Erythroblast (primary cell): ENCODE measurements at places on chromosomes 6 and 20.

GRCh38 chr6:25956226-25956625 lies 6.4 kb upstream of the TRIM38 start:
- DNase-seq = no peak

GRCh38 chr20:17543531-17544131 lies 12.5 kb upstream of the BFSP1 start:
- no peak for DNase-seq

DNA sequence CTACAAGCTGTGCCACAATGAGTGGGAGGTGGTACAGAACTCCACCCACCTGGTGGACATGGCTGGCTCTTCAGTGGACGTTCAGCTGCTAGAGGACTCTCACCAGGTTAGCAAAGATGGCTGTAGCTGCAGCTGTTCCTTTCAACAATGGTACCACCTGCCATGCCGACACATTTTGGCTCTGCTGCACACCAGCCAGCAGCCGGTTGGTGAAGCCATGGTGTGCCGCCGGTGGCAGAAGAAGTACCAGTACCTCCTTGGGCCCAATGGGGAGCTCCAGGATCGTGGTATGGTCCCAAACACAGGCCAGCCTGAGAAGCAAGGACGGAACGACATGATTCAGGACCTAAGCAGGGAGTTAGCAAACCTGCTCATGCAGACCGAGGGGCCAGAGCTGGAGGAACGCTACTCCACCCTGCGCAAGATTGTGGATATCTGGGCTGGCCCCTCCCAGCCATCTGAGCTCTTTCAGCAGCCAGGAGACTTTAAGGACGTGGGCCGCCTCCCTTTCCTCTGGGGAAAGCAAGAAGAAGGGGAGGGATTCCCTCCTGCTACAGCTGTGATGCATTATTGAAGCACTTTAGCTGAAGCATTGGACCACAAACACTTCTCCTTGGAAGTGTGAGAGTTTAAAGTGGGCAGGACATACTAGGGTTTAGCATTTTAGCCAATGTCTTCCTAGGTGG lies 2.8 kb upstream of the ZSWIM1 start:
- peak; percentile 91 for DNase-seq

- no peak for DNase-seq
These were observed 61.1 kb upstream of the TCF21 start for GRCh38 chr6:133827766-133828165.

DNA sequence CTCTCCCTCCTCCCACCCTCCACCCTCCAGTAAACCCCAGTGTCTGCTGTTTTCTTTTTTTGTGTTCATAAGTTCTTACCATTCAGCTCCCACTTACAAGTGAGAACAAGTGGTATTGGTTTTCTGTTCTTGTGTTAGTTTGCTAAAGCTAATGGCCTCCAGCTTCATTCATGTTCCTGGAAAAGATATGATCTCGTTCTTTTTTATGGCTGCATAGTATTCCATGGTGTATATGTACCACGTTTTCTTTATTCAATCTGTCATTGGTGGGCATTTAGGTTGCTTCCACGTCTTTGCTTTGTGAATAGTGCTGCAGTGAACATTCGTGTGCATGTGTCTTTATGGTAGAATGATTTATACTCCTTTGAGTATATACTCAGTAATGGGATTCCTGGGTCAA lies 42.7 kb upstream of the KCNG1 start:
- DNase-seq = no peak

DNA sequence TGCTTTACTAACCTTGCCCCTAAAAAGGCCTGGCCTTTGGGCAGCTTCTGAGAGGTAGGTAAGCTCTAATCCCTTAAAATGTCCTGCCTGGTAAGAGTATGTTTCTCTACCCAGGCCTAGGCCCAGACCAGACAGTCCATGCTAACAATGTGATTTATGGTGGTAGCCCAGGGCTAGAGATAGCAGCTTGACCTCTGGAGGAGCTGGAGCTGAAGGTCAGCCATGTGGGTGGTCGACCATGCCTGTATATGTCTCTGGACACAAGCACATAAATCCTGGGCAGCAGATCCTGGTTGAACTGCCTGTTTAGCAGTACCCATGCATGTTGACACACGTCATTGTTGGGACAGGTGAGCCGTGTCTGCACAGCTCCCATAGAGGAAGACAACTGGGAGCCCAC lies 62.1 kb upstream of the PHACTR1 start:
- no peak for DNase-seq

DNA sequence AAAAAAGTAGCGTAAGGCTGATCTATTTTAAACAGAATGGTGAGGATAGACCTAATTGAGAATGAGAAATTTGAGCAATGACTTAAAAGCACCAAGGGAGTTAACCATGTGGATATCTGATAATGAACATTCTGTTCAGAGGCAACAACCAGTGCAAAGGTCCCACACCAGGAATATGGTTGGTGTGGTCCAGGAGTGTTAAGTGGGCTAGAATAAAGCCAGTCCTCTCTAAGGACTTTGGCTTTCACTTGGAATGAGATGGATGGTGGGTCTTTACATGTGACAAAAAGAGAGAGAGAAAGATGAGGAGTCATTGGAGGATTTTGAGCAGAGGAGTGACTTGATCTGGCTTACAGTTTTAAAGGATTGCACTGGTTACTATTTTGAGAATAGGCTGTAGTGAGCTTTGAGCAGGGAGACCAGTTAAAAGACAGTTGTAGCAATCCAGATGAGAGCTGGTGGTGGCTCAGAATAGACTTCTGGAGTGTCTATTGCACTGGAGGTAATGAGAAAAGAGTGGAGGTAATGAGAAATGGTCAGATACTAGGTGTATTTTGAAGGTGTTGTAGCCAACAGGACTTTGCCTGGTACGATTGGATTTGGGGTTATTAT lies 89.8 kb downstream of the SCAF8 start:
- DNase-seq = no peak

DNA sequence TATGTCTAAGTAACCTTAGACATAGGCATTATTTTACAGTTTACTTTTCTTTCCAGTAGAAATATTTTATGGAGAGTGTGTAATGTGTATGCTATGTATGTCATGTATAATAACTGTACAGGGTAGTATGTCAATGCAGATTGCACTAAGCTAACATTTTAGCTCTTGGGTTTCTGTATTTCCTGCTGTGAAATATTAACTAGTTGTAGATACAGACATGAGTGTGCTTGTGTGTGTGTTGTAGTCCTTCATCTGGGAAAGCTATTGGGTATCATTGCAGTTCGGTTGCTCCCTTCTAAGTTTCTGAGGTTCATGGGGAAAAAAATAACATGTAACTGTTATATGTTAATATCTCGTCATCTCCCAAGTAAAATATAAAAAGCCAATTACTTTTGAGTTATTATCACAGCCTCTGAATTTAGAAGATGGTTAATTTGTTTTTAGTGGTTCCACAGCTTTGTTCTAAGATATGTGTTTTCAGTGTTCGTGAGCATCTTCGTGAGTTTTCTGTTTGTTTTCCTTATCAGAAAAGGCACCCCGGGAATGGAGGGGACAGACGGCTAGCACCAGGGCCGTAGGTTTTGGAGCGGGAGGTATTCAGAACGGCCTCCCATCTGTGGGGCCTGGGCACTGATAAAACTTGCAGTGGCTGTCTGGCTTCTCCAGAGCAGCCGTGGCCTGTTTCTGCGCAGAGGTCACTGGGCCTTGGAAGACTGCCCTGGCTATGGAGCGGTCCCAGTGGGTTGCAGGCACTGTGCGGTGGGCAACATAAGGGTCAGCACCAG lies 215.0 kb downstream of the ARID1B start:
- DNase-seq = peak; percentile 29

DNA sequence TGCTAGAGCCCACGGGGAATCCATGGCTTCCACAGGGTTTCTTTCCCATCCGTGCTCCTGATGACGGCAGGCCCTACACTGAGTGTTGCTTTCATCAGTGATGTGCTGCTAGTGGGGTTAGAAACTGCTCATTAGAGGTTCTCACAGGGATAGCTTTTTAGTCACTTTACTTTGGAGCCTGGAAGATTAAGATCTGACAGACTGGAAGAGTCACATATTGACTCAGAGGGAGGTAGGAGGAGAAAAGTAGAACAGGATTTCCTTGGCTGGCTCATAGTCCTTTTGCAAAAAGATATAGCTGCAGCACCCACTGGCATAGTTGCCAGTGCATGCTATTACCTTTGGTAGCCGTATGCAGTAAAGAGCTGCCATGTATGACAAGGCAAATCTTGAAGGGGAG lies 890.3 kb downstream of the C6orf118 start:
- DNase-seq = no peak

- peak; percentile 83 for DNase-seq
These were observed 48.4 kb downstream of the USP49 start for GRCh38 chr6:41846666-41847237.

DNA sequence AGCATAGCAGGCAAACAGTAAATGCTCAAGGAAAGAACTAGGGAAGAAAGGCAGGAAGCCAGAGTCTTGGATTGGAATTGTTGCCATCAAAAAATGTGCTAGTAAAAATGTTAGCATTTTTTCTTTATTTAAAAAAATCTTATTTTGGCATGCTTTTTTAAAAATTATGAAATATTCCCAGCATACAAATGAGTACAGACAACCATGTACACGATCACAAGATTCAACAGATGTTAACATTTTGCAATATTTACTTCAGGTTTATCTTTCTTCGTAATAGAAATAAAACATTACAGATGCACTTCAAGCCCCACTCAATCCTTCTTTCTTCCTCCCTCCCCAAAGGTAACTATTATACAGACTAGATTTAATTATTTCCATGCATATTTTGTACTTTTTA lies 27.4 kb upstream of the NOP56 start:
- no peak for DNase-seq
